Endothelial cell (in vitro differentiated cells): ENCODE measurements at places on chromosomes 4 and X. TPM values are rescaled to one million over a fixed set of nuclear protein-coding genes. Genes with fewer than 3 reads are reported as not detected.

GRCh38 chrX:153824348-153824747 is 6.0 kb downstream of the PDZD4 start:
- no peak overlapping the region for H3K27ac ChIP-seq
- H3K27me3 ChIP-seq, result peaks cover 4% of the 10 kb centered on the region
- H3K4me1 ChIP-seq, result peaks cover 10% of the 10 kb centered on the region
- DNase-seq, result no peak
- no peaks in the 10 kb centered on the region for H3K36me3 ChIP-seq

DNA sequence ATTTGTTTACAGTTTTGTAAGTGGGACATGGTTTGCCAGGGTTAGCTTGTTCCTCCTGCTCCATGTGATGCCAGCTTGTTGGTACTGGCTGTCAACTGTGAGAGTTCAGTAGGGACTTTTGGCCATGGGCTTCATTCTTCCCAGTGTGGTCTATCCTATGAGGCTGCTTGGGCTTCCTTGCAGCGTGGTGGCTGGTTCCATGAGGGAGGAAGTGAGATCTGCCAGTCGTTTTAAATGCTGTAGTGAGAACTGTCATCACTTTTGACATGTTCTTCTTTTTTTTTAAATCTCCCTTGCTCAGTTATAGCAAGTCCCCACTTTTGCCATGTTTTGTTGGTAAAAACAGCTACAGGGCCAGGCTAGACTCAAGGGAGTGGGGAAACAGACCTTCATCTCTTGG is 15.9 kb downstream of the NSD2 start:
- H3K27me3 ChIP-seq, result peaks cover 3% of the 10 kb centered on the region
- no peak overlapping the region for H3K4me3 ChIP-seq
- DNase-seq, result no peak
- H3K27ac ChIP-seq, result no peak overlapping the region

- H3K36me3 ChIP-seq, result no peaks in the 10 kb centered on the region
- no peaks in the 10 kb centered on the region for H3K4me1 ChIP-seq
- DNase-seq, result no peak
- no peak overlapping the region for H3K27ac ChIP-seq
These were observed 423.5 kb upstream of the CTSO start for GRCh38 chr4:156377036-156377710.

DNA sequence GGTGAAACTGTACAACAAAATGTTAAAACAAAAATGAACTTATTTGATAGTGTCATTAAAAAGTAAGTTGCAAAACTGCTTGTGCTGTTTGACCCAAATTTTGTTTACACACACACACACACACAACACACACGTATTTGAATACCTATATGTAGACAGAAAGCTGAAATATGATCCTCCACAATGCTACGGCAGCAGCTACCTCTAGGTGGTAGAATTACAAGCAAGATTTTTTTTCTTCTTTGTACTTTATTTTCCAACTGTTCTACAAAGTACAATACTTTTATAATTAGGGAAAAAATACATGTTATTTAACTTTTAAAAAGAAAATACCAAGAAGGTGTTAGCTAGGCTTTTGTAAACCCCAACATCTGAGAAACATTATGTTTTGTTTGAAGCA is 1.2 kb downstream of the CYTL1 start:
- H3K36me3 ChIP-seq, result peaks cover 4% of the 10 kb centered on the region
- H3K27ac ChIP-seq, result no peak overlapping the region
- H3K4me3 ChIP-seq, result no peak overlapping the region
- peaks cover 4% of the 10 kb centered on the region for H3K27me3 ChIP-seq
- H3K4me1 ChIP-seq, result no peaks in the 10 kb centered on the region

The MBNL3 gene
- total RNA-seq, result 10.4 TPM

The TMSB15A gene
- total RNA-seq, result 11.2 TPM

The TCEAL2 gene
- 11.1 TPM for total RNA-seq

DNA sequence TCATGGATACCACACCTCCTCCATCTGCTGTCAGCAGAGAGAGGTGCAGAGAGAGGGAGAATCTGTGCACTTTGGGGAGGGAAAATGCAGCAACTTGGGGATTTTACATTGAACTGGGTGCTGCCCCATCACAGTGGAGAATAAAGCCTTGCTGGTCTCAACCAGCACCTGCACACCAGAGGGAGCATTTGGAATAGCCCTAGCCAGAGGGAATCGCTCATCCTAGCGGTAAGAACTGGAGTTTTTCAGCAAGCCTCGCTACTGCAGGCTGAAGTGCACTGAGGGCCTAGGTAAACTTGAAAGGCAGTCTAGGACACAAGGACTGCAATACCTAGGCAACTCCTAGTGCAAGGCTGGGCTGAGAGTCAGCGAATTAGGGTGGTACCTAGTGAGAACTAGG is 148.7 kb downstream of the KDR start:
- H3K4me3 ChIP-seq, result no peak overlapping the region
- no peaks in the 10 kb centered on the region for H3K36me3 ChIP-seq
- H3K4me1 ChIP-seq, result peaks cover 7% of the 10 kb centered on the region
- H3K27ac ChIP-seq, result no peak overlapping the region
- peaks cover 4% of the 10 kb centered on the region for H3K27me3 ChIP-seq
- peak; percentile 15 for DNase-seq
